ENCODE measurements at places on chromosomes 1 and 21.
A peak's percentile ranks its signal among the peaks of the same experiment; 100 is the strongest.

DNA sequence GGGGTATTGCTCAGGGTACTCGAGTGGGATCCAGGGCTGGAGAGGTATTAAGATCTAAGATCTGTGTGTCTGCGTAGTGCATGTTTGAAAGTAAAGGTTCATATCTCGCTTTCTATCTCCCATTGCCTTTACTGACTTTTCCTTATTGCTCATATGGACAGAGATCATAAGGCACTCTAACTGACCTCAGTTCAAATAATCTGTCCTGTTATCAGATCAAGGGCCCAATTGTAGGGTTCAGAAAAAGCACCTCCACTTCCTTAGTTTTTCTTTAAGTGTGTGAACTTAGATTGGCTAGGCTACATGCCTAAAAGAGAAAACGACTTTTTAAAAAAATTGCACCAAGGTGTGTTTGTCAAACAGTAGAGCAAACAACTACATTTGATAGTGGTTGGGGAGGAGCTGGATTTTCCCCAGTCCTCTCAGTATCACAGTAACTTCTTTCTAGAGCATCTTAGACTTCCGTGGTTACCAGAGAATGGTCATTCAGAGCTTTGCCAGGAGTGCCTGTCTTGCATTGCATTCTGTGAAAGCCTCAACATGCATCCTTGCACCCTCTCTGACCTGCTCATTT, 57.6 kb downstream of the LMO4 start:
- no peak for DNase-seq

GRCh38 chr1:26970810-26971209, 10.5 kb upstream of the KDF1 start:
- no peak for DNase-seq

GRCh38 chr1:177847843-177848242, 122.0 kb downstream of the SEC16B start:
- DNase-seq, result no peak

- no peak for DNase-seq
These were observed 73.9 kb downstream of the KCNJ6 start for GRCh38 chr21:37842163-37842919.

- DNase-seq, result no peak
These were observed 68.4 kb downstream of the EPHB2 start for GRCh38 chr1:22778862-22779520.

- DNase-seq, result no peak
These were observed 2.9 kb upstream of the SYDE2 start for GRCh38 chr1:85203573-85204171.

- DNase-seq, result no peak
These were observed 76.5 kb downstream of the SCCPDH start for GRCh38 chr1:246800756-246801155.

GRCh38 chr21:33075128-33075527, 5.2 kb downstream of the OLIG1 start:
- DNase-seq, result no peak

GRCh38 chr1:59556802-59557548, 257.8 kb upstream of the HOOK1 start:
- no peak for DNase-seq

- DNase-seq, result no peak
These were observed at the start of gene TTC39A for GRCh38 chr1:51330331-51331201. Gene TTC39A, minus strand, starts transcription at chr1:51330562. Its CDS starts 85 bp downstream, at chr1:51330477.

DNA sequence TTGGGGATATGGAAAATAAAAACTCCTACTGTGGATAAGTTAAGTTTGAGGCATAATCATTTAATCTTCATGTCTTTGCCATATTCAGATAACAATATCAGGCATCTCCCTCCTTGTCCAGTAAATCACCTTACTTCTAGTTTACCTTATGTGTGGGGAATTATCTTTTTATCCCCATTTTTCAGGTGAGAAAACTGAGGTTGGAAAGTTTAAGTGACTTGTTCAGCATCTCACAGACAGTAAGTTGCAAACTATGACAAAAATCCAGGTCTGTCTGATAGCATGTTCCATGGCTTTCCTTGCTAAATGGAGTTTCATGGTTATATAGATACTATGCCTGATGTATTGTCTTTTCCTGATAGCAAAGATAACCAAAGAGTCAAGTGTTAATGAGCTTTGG, 79.7 kb downstream of the TMEM200B start:
- no peak for DNase-seq

DNA sequence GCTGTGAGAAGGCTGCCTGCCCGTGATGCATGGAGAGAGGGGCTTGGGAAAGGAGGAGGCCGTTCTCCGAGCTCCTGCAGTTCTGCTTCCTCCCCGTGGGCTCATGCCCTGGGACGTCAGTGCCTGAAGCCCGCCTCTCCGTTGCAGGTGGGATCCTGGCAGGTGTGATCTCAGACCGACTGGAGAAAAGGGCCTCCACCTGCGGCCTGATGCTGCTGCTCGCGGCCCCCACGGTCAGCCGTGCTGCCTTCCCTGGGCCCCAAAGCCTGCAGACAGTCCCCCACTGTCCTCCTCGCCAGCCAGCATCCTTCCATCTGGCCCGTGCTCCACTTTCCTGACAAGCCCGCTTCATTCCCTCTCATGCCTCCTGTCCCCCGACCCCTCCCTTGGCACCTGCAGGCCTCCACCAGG, 50.9 kb downstream of the SLC37A1 start:
- DNase-seq, result no peak

GRCh38 chr1:23793018-23793781, 2.3 kb downstream of the LYPLA2 start:
- DNase-seq, result peak; percentile 22
